ENCODE measurements at places on chromosomes 5 and 9. TPM values are rescaled to one million over a fixed set of nuclear protein-coding genes. Genes with fewer than 3 reads are reported as not detected.

GRCh38 chr5:37568893-37569292 lies 189.8 kb downstream of the WDR70 start:
- no peak for DNase-seq

DNA sequence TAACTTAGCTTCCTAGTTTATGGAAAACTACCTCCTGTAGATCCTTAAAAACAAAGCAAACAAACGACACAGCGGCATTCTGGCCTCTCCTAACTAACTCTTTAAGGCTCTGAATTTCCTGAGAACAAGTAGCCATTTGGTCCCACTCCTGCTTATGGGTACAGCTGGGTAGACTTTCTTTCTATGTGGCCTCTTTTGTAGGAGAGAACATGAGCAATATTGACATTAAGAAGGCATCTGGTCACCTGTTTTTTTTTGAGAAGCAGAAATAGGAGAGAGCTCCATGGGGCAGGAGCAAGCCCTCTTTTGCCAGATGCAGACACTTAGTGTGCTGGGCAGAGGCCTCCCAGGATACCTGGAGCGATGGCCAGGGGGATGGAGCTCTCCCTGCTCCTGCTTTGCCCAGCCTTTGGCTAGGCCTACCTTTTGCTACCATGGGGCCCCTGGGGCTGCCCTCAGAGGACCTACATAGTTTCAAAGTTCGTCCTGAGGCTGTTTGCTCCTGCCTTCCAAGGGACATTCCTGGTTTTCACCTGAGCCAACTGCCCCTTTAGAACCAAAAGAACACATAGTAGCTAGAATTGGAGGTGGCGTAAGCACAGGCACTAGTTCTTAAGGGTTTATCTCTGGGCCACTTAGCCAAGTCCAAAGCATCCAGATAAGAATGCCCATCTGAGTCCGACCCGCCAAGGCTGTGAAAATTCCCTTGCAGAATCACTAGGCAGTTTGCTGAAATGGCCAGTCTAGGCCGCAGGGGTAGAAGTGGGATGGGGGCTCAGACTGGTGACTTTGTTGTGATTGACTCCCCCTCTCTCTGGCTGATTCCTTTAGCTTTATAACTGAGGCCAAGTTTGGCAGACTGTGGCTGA lies 2.4 kb upstream of the STC2 start:
- DNase-seq, result no peak

DNA sequence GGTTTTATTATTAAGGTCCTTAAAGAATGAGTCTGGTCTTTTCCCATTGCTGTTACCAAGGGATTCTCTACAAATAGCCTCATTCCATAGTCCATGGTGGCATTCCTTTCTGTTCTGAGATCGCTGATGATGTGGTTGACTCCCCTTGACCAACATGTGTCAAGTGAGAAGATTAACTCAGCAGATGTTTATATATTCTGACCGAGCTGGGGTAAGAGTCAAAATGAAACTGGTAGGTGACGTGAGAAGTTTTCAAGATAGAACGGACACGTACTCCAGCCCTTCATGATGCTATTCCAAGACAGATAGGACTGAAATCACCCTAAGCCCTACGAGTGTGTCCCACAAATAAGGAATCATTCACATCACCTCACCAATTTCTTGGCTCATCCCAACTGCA lies 155.5 kb upstream of the WWC1 start:
- DNase-seq, result no peak

GRCh38 chr9:128091144-128091543 lies 23.1 kb downstream of the SLC25A25 start:
- no peak for DNase-seq

DNA sequence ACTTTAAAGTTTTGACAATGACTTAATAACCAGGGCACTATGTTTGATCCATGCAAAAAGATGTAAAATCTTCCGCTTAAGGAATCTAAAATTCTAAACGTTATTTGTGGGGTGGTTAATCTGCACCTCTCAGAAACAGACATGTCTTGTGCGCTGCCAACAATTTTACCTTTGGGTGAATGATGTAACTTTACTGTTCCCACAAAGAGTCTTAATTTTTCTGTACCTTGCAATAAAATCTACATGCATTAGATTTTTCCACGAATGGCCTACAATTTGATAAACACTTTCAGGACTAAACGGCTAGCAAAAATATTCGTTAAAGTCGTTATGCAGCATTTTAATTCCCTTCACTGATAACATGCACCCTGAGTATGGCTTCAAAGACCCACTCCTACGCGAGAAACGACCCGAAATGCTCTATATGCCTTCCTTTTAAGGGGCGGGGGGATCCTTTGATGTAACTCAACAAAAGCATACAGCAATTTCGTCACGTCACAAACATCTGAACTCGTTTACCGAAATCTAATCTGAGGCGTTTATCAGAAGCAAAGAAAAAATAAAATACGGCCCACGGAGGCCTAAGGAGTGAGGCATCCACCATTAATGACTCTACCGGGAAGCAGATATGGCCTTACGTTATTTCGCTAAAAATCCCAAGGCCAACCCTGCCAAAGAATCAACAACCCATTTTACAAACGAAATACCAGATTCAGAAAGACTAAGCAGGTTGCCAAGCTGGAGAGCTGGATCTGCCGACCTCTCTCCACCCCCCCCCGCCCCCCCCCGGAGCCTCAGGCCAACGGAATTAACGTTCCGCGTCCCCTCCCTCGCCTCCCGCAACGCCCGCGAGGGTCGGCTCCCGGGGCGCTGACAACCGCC lies 621 bp downstream of the AK6 start:
- no peak for DNase-seq

- DNase-seq, result no peak
Measured at GRCh38 chr9:13143281-13143680, 136.2 kb downstream of the MPDZ start.

DNA sequence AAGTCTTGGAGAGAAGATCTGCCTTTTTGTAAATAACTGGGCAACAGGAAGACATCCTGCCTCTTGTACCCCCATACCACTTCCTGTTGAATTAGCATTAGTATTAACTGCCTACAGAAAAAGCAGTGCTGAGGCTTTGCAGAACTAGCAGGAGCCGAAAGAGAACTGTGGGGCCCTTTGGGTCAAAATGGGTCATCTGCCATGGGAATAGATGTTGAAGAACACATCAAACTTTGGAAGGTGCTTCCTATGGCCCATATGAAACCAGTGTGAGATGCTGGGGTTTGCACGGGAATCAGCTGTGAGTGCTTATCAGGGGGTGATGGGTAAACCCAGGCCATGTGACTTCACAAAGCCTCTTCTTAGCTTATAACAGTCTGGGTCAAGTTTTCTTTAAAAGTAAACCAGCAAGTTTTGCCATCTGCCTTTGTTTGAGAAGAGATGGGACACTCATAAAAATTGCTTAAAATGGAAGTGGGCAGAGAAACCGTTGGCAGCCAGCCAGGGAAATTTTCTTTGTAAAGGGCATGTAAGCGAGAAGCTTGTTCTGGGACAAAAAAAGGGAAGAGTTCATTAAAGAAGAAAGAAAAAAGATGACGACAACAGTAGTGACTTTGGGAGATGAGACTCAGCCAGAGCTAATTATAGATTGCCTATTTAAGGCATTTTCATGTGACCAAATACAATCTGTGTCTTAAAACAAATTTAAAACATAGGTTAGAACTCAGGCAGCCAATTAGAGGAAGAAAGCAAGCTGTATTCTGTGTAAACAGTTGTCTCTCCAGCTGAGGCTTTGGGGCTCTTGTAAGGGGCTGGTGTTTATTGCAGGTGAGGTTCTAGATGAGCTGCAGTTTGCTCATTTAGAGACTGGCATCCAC lies 4.4 kb downstream of the SLC25A25 start:
- DNase-seq, result no peak

GRCh38 chr9:131335368-131335755 lies 45.8 kb downstream of the PLPP7 start:
- no peak for DNase-seq

DNA sequence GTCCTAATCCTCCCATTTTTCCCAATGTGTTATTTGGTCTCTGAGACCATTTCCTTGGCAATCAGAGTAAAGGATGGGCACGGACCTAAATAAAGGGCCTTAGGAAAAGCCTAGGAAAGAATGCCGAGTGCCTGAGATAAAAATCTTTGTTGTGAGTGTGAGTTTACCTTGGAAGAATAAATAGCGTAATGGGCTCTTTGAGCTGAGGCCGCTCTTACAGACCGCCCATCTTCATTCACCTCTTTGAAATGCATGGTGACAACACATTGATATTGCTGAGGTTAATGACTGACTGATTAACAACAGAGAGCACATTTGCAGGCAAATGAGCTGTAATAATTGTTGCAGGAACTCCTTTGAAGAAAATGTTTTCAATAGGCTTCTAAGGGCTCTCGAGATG lies 1967.1 kb upstream of the WWC1 start:
- no peak for DNase-seq

GRCh38 chr9:134733480-134734232 lies 92.1 kb downstream of the COL5A1 start:
- no peak for DNase-seq

DNA sequence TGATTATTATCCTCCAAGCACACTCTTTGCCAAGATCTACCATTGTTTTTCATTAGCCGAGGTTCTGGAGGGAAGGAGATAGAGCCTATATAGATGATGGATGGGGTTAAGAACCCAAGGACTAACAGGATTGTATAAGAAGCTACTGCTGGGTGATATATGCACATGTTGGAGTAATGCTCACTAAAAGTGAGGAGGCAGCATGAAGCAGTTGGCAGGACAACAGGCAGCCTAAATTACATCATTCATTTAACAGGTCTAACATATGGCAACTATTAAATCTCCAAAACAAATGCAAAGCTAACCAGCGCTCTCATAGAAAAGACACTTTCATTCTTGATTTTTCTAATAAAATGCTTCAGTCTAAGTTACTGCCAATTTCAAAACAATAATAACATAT lies 293.2 kb downstream of the EPB41L4A start:
- no peak for DNase-seq

DNA sequence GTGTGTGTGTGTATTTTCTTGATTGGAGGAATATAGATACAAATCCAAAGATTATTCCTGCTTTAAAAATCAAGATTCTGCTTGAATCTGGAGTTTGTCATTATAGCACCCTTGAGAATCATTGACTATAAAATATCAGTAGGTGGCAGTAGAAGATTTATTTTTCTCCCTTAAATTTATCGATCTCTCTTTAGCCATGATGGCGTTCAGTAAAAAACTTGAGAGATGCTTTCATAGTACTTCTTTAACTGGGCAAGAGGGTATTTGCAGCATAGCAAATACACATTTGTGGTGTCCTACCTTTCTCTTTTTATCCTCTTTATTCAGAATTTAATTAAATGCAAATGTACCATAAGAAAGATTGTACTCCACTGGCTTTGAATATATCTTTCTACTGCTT lies 307.7 kb downstream of the ADGRV1 start:
- DNase-seq, result no peak

DNA sequence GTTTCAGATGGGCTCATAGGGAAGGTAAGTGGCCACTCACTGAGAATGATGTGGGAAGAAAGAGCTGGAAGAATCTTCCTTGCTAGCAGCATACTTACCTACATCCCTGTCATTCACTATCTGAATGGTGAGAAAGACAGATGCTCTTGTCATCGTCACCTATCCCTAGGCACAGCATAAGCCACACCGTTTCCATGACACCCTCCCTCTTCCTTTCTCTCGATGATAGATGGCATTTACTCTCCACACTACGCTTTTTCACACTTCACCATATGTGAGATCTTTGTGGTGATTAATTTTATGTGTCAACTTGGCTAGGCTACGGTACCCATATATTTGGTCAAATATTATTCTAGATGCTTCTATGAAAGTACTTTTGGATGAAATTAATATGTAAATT lies 44.4 kb upstream of the FER start:
- DNase-seq, result no peak

GRCh38 chr5:122398016-122398415 lies 86.0 kb downstream of the SNCAIP start:
- DNase-seq, result no peak

GRCh38 chr9:137310189-137311052 lies 8.3 kb upstream of the NRARP start:
- DNase-seq, result no peak

DNA sequence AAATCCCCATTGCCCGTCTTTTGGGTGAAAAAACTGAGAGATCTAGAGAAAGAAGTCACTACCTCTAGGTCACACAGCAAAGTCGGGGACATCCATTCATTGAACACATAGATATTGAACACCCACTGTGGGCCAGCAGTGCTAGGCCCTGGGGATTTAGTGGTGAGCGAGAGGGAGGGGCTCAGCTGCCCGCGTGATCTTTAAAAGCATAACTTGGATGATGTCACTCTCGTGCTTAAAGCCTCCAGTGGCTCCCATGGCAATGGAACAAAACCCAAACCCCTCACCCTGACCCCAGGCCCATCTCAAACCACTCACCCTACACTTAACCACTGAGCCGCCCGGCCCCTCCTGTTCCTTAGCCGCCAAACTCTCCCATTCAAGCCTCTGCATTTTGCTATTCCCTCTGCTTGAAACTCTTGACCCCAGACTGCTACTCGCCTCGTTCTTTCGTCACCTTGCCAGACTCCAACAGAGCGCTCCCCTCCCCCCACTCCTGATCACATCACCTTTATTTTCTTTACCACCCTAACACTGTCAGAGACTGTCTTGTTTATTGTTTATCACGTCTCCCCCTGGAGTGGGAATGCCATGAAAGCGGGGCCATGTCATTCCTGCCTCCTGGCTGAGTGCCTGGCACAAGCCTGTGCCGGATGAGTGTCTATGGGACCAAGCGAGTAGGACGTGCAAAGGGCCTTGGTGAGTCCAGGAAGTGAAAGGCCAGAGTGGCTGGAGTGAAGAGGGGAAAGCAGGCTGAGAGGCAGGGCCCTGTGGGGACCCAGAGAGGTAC lies 710 bp upstream of the PIP5KL1 start:
- no peak for DNase-seq

DNA sequence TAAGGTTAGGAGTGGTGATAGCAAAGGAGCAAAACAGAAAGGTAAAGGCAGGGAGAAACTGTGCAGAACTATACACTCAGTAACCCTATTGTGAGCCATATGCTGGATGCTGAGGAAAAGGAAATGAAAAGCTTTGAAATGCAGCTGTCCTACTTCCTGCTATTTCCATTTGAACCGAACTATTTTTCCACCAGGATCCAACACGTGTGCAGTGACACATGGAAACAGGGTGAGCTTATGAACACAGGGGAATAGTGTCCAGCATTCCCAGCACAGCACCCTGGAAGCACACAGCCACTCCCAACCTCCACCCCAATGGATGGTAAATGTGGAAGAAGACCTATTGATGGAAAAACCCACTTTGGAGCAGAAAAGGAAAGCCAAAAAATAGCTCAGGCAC lies 69.0 kb upstream of the SLC12A2 start:
- DNase-seq, result no peak

GRCh38 chr5:95857185-95857945 lies 34.8 kb upstream of the GLRX start:
- DNase-seq, result peak; percentile 97

- DNase-seq, result no peak
Measured at GRCh38 chr9:2939368-2939767, 95.5 kb upstream of the PUM3 start.

DNA sequence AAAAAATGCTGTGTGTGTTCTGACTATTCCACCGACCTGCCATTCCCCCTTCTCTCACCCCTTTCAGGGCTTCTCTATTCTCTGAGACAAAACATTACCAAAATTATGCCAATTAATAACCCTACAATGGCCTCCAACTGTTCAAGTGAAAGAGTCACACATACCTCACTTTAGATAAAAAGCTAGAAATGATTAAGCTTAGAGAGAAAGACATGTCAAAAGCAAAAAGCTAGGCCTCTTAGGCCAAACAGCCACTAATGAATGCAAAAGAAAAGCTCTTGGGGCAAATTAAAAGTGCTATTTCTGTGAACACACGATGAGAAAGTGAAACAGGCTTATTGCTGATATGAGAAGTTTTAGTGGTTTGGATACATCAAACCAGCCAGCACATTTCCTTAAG lies 279.6 kb upstream of the GRAMD2B start:
- no peak for DNase-seq

Gene CD180
- total RNA-seq, result 2.0 TPM

Gene SLC2A8
- 13.8 TPM for total RNA-seq

Gene PTGES2
- 101 TPM for total RNA-seq

Gene FBLL1
- total RNA-seq, result not detected
